Endothelial cell (in vitro differentiated cells): ENCODE measurements at places on chromosomes 3 and 15.

- no peak for DNase-seq
Measured at GRCh38 chr3:10284496-10284895, 8.3 kb downstream of the GHRL start.

DNA sequence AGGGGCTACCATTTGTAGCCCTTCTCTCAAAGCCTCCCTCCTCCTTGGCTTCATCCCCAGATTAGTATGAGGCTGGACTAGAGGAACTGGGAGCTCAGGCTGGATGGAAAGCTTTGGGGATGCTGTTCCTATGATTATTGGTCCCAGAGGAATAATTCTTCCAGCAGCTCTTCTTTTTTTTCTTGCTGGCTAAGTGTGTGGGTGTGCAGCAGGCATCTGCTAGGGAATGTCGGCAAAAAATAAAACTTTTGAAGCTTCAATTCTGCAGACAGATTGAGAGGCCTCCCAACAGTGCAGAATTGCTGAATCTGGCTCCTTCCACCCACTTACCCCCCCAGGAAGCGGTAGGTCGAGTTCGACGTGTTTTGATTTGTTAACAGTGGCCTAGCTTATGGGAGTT is 138.5 kb upstream of the ANKRD28 start:
- DNase-seq: no peak

- no peak for DNase-seq
Measured at GRCh38 chr3:185561958-185562357, 9.6 kb upstream of the LIPH start.

- DNase-seq: no peak
Measured at GRCh38 chr15:97915261-97915660, 45.2 kb upstream of the ARRDC4 start.

GRCh38 chr15:84598250-84598649 is 2.6 kb upstream of the ZSCAN2 start:
- no peak for DNase-seq

DNA sequence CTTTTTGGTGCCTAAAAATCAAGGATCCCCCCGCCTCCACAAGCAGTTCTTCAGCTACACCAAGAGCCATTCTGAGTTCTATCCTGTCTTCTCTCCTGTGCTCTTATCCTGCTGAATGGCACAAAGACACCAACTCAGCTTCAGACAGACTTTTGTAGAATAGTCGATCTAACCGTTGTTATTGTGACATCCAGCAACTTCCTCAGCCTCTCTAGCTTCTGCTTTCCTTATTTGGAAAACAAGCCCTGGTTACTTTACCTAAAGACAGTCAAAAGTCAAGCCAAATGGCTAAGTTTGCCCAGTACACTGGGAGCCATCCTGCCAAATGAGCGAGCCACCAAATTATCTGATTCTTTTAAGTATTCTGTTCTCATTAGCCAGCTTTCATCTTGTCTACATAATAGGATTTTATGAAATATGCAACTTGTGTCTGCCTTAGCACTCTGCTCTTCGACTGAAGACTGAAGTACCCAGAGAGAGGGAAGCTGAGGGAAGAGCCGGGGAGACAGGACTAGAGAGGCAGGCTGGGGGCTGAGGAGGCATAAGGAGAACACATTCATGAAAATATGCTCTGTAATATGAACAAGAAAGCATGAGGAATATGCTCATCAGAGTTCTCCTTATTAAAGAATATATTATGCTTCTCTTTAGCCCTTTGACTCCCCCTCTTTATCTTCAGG is 35.1 kb downstream of the LYZL4 start:
- DNase-seq: no peak

DNA sequence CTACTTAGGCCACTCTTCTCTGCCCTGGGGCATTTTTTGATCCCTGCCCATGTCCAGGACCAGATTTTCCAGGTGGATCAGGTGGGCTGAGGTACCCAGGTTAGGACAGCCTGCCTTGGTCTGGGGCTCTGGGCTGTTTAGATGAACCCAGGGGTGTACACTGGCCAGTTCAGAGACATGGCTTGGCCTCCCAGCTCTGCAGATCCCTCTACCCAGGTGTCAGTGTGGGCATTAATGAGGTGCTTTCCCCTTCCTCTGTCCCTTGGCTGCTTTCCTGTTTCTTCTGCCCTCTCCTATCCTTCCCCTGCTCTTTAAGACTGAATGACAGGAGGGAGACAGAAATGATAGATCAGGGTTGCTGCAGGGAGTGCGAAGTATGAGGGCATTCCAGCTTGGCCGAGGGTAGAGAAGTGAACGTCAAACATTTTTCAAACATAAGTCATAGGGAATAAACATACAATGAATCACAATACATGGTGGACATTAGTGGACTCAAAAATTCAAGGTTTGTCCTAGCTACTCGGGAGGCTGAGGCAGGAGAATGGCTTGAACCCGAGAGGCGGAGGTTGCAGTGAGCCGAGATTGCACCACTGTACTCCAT is 30.5 kb downstream of the RTP1 start:
- DNase-seq: no peak

DNA sequence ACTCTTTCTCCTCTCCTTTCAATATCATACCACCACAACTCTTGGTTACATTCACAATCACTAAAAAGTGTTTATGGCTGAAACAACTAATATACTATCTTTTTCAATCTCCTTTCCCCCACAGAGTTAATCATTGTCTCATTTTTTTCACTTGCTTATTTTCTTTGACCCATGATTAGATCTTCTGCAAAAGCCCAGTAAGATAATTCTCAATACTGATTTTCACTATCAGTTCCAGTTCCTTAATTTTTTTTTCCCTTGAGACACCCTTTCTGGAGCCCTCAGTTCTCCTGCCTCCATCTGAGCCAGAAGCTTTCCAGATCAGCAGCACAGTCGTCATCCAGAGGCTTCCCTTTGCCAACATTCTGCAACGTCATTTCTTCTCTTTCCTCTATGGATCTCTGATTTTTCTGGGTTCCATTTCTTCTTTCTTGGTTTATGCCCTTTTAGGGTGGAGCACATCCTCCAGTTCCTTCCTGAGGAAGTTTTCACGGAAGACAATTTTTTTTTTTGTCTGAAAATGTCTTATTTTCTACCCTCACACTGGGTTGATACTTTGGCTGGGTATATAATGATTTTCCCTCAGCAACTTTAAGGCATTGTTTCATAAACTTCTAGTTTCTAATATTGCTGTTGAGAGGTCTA is 88.7 kb upstream of the C15orf39 start:
- no peak for DNase-seq

GRCh38 chr3:79015854-79016253 is 751.9 kb downstream of the ROBO1 start:
- DNase-seq: no peak

- no peak for DNase-seq
Measured at GRCh38 chr3:136838641-136839555, 20.0 kb downstream of the SLC35G2 start.

GRCh38 chr3:39207361-39208186 is 15.2 kb upstream of the XIRP1 start:
- DNase-seq: no peak

DNA sequence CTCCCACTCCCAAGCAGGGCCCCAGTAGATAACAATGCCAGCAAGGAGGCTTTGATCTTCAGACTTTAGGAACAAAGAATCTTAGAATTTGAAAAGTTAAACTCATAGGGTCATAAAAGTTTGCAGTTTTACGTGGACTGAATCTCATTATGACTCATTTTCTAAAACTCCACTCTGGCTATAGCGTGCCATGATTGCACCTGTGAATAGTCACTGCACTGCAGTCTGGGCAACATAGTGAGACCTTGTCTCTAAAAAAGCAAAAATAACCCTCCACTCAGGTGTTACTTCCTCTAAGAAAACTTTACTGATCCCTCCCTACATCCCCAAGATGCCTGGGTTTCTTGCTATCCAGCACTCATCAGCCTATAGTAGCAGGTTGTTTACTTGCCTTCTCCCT is 104.5 kb downstream of the IL20RB start:
- no peak for DNase-seq

GRCh38 chr3:128064962-128065361 is 12.7 kb downstream of the SEC61A1 start:
- no peak for DNase-seq

- DNase-seq: no peak
Measured at GRCh38 chr3:124281453-124282316, 289.8 kb upstream of the ROPN1 start.

DNA sequence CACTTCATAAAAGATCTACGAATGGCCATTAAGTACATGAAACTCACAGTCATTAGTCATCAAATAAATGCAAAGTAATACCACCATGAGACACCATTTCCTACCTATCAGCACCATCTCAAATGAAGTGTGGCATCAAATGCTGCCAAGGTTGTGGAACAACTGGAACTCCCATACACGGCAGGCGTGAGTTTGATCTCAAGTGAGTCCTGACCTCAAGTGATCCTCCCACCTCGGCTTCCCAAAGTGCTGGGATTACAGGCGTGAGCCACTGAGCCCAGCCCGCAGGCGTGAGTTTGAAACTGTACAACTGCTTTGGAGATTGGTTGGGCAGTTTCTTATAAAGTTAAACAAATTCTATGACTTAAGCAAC is 28.8 kb upstream of the HDAC11 start:
- no peak for DNase-seq
